ENCODE measurements at places on chromosomes 2 and 18.

DNA sequence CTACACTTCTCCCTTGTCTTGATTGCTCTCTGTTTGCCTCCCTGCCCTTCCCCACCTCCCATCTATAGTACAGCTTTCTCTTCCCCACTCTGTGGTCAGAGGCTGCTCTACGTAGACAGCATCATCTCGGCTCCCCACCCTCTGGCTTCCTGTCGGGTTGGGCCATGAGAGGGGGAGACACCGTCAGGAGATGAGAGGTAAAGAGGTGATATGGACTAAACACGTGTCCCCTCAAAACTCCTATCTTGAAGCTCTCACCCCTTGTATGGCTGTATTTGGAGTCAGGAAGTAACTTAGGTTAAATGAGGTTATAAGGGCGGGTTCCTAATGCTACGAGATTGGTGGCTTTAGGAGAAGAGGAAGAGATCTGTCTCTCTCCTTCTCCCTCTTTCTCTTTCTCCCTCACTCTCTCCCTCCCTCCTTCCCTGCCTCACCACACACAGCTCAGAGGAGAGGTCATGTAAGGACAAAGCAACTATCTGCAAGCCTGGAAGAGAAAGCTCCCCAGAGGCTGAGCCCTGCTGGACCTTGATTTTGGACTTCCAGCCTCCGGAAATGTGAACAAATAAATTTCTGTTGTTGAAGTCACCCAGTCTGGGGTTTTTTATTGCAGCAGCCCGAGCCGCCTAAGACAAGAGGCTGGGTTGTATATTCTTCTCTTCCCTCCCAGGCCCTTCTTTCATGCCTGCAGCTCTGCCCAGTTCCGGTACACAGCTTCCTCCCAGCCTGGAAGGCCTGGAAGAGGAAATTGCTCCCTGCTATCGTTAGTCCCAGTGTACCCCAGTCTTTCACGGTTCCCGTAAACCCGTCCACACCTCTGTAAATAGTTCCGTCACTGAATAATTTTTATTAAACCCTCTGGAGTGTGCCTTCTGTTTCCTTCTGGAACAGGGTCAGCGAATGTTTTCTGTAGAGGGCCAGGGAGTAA lies 138.0 kb downstream of the AKAIN1 start:
- DNase-seq: peak; percentile 34

DNA sequence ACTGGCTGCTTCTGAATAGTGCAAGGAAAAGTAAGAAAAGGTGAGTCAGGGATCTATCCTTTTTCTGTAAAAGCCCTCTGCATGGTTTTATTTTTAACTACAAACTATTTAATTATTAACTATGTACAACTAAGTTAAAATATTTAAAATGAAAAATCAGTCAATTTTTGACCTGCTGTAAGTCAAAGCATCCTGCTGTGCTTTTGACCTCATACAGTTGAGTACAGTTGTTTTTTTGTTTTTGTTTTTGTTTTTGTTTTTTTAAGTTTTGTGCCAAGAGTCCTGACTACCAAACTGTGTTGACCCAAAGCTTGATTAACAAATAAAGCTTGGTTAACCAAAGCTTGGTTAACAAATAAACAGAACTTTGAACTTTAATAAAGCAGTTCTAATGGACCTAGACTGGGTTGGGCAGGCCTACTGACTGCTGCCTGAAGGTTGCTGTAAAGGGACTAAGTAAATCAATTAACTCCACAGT lies at the start of gene ACMSD:
ACMSD (plus strand) TSS at position 474 of the 478 bp plus-strand sequence. CDS start 67 bp downstream, outside the sequence.
- no peak for DNase-seq

GRCh38 chr18:58097121-58097906 lies 53.3 kb downstream of the NEDD4L start:
- DNase-seq: no peak

DNA sequence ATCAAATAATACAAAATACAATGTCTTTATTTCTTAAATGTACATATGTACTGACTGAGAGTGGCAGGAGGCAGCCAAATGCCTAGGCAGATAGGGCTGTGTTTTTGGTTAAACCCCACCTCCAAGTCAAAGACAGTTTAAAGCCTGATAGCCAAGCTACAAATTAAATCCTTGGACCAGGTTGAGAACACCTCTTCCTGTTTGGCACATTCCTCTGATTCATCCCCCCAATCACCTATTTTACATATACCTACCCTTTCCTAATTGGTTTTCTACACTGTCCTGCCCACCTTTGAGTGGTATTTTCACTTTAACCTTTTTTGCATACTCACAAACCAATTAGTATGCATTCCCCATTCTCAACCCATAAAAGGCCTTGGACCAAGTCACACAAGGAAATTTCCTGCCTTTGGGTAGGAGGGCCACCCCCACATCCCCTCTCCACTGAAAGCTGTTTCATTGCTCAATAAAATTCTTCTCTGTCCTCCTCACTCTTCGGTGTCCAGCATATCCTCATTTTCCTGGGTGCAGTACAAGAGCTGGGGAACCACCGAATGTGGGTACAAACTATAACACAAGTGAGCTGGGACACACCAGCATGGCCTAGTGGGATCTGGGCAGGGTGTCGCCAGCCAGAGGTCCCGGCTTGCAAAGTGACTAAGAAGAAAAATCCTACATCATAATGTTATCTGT lies 149.1 kb downstream of the UBE2E3 start:
- peak; percentile 40 for DNase-seq

All from activated CD4-positive, alpha-beta memory T cell treated with anti-CD3 and anti-CD28 coated beads for 36 hours (primary cell).